ENCODE measurements at places on chromosomes 3 and 15.

DNA sequence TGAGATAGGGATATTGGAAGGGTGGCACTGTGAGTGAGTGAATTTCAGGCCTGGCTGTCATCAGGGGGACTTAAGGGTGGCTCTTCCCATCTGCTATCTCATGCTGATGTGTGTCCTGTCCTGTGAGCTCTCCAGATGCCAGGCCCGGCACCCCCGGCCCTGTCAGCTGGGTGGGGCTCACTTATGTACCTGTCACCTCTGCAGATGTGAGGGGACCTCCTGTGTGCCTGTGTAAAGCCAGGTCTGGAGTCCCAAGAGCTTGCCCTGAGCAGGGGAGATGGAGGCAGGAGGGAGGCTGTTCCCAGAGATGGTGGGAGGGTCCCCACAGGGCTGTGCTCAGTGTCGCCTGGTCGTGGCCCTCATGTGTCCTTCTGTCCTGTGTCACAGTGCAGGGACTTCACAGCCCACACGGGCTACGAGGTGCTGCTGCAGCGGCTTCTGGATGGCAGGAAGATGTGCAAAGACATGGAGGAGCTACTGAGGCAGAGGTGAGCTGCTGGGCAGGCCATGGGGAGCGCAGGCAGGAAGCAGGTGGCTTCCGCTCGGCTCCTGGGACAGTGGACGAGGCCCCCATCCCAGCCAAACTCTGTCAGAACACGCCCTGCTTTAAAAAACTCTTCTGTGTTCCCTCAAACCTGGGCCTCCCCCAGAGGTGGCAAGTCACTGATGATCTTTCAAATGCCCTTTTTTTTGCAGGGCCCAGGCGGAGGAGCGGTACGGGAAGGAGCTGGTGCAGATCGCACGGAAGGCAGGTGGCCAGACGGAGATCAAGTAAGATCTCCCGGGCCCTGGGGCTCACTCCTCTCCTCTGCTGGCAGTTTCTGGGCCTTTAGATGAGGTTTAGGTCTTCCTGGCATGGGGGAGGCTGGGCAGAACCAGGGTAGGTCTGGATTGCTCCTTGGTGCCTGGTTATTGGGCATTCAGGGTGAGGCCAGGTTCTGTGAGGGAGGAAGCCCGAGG is 23.1 kb downstream of the PSTPIP1 start:
- DNase-seq = no peak

GRCh38 chr3:28173836-28174235 is 67.6 kb upstream of the CMC1 start:
- DNase-seq = no peak

GRCh38 chr3:59069838-59070237 is 20.0 kb upstream of the CFAP20DC start:
- DNase-seq = no peak

GRCh38 chr15:44719293-44719999 is 8.1 kb downstream of the B2M start:
- no peak for DNase-seq

- peak; percentile 55 for DNase-seq
These were observed 55.7 kb upstream of the GATA2 start for GRCh38 chr3:128548426-128549282.

DNA sequence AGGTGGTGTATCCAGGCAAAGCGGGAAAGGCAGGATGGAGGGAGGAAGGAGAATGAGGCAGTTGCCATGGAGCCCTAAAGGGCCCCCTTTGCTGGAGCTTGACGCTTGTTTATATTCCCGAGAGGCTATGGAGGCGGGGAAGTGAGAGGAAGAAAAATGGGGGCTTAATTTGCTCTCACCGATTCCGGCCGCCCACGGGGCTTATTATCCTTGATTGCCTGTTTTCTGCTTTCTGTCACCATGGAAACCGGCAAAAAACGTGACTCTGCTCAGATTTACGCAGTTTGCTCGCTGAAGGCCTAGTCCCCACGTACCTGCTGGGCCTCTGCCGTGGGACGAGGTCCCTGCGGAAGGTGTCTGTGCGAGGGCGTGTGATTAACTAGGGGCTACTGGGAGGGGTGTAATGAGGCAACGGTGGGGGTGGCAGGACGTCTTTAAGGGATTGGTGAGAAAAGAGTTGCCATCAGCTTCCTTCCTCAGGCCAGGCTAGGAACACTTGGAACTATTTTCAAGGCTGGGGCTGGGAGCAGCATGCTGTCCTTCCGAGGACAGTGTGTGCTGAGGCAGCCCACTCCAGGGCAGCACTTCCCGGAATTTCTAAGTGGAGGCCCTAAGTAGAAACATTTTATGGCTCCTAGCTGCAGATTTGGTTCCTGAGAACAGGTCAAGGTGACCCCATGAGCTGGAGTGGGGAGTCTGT is 110.8 kb upstream of the NDN start:
- DNase-seq = no peak

DNA sequence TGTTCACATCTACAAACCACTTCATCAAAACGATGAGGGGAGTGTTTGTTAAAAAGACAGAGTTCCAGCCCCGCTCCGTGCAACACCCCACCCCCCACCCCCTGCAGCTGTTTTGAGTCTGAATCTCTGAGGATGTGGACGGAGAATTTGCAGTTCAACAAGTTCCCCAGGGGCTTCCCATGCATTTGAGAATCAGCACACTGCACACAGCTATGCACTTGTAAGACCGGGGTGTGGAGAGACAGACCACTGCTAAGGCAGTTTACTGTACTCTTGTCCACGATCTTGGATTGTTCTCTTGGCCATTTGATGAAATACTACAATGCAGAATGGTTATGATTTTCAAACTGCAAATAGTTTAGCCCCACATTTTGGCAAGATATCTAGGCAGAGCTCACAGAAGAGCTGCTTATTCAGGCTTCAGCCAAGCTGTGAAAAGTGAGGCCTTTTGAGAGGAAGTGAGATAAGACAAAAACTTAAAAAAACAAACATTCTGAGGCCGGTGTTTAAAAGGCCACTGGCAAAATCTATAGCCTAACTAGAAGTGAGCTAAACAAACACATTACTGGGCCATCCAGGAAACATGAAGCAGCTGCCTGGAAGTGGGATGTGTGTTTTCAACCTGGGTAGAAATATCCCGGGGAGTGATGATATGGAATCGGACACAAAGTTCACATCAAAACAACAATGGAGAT is 308.2 kb upstream of the ADAMTS9 start:
- no peak for DNase-seq

GRCh38 chr3:20480786-20481365 is 294.9 kb upstream of the SGO1 start:
- DNase-seq = peak; percentile 17

DNA sequence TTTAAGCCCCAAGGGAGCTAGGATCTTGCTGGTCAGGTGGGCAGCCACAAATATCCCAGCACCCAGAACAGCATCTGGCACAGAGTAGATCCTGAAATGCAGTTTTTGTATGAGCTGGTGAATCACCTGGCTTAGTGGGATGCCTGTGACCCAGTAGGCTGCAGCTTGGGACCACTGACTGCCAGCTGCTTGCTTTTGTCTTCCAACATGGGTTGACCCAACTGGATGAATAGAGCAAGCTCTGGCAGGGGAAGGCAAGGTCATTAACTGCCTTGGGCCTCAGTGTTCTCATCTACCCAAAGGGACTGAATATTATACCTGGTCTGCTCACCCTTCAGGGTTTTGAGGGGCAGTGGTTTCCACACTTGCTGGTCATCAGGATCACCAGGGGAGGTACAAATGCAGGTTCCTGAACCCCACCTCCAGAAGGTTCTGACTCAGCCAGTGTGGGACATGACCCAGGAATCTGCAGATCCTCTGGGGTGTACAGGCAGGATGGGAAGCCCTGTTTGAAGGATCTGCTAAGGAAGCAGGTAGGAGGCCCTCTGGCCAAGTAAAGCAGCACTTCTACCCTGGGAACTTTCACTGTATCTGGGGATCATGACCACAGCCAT is 55.4 kb downstream of the ITGA11 start:
- DNase-seq = no peak

GRCh38 chr15:48992096-48992495 is 28.4 kb upstream of the SHC4 start:
- DNase-seq = no peak

GRCh38 chr3:179688850-179689249 is 36.0 kb downstream of the USP13 start:
- peak; percentile 26 for DNase-seq

- DNase-seq = no peak
These were observed 272.6 kb downstream of the CLSTN2 start for GRCh38 chr3:140207541-140207940.

- no peak for DNase-seq
These were observed 137.5 kb downstream of the XXYLT1 start for GRCh38 chr3:195133462-195133861.

DNA sequence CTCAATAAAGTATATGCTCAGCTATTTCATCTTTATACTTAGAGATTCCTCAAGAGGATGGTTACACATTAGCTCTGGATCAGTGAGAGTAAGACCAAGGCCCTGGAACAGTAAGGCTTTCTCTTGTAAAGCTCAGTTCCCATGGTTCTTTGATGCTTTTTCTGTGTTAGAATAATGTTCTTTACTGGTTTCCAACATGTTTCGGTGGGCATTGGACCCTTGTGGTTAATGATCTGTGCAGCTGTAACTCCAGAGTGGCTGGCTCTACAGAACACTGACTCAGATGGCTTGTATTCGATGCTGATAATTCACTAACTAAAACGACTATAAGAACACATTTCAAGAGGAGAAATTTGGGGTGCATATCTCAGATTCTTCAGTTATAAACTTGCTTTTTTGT is 114.7 kb downstream of the AKAP13 start:
- no peak for DNase-seq

- DNase-seq = no peak
These were observed 1.1 kb upstream of the SPINK8 start for GRCh38 chr3:48334605-48335004.

DNA sequence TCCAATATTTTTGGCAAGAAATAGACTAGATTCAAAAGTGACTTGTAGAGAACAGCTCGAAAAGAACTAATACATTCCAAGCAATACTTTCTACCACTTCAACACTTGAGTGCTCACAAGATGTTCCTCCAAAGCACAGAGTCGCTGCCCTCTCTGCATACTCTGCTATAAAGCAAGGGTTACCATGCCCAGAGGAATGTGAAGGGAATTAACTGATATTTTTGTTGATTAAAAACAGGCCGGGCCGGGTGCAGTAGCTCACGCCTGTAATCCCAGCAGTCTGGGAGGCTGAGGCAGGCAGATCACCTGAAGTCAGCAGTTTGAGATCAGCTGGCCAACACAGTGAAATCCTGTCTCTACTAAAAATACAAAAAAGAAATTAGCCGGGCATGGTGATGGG is 57.6 kb upstream of the CSPG5 start:
- no peak for DNase-seq

GRCh38 chr3:115836944-115837343 is 213.6 kb downstream of the GAP43 start:
- DNase-seq = peak; percentile 18
